ENCODE measurements at places on chromosomes 5 and 9.

GRCh38 chr9:16704116-16705110 lies 166.1 kb downstream of the BNC2 start:
- peak; percentile 79 for DNase-seq

DNA sequence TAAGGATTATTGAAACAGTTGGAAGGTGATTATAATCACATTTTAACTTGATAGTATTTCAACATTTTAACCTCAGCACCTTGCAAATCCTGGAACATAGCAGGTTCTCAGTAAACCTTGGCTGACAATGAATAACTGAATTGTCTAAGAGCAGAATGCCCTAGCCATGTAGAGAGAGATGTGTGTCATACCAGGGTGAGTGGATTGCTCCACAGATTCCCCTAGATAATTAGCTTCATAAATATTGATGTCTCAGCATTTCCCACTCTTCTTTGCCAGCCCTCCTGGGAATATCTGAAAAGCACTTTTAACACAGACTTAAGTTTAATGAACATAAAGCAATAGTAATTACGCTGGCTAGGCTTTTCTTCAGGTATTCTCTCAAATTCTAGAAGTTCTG lies 363.5 kb downstream of the MAN2A1 start:
- DNase-seq, result no peak

- DNase-seq, result peak; percentile 9
Measured at GRCh38 chr5:55713871-55714270, 1.7 kb upstream of the SLC38A9 start.

GRCh38 chr5:151200913-151201595 lies 22.8 kb downstream of the CCDC69 start:
- no peak for DNase-seq

- DNase-seq, result peak; percentile 51
Measured at GRCh38 chr5:170522211-170523141, 18.7 kb downstream of the KCNIP1 start.

DNA sequence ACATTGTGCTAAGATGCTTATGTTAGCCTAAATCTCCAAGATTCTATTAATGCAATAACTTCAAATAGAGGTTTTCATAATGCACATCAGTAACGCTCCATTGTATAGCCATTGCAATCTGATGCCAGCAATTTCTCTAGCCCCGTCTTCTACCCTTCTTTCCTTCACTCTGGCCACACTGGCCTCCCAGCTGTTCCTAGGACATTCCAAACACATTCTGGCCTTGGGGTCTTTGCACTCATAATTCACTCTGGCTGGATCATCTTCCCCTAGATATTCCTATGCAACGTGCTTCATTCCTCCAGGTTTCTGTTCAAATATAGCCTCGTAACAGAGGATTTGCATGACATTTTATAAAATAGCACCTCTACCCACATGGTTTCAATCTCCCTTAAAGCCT lies 23.3 kb downstream of the FAM81B start:
- DNase-seq, result no peak

GRCh38 chr9:73402081-73403028 lies 250.7 kb downstream of the ANXA1 start:
- DNase-seq, result no peak

DNA sequence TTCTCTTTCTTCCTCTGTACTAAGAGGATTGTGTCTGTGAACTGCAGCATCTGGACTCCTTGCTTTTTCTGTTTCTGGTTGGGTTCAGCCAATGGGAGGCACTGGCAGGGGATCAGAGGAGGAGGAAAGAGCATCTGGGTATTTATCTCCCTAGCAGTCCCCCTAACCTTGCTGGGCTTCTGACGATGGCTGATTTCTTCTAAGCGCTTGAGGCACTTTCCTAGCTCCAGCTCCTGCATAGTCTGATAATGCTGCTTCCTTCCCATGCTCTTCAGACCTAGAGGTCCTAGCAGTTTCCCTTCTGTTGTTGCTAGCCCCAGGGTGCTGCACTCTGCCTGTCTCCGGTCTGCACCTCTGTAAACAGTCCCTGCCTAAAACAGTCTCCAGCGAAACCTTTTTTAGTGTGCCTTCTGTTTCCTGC lies 225.1 kb downstream of the PDZD2 start:
- no peak for DNase-seq

GRCh38 chr5:172979778-172980177 lies 3.8 kb upstream of the ATP6V0E1 start:
- no peak for DNase-seq

DNA sequence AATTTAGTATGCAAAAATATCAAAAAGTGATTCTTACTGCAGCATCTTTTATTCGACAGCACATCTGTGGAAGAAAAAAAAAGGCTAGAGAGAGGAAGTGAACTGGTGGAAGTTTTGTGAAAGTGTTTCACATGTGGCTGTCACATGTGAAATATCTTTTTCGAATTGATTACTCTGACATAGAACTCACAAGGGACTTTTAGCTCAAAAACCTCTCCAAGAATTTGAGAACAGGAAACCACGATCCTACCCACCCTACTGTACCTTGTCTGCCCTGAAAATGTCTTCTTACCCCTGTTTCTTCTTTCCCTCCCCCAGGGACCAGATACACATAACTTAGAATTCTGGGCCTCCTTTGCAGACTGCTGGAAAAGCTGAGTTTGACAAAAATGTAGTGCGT lies 106.5 kb upstream of the PRRC1 start:
- DNase-seq, result no peak

GRCh38 chr5:140142856-140143255 lies 17.1 kb downstream of the IGIP start:
- DNase-seq, result no peak

GRCh38 chr5:109177227-109177626 lies 232.5 kb downstream of the PJA2 start:
- no peak for DNase-seq

GRCh38 chr5:140148508-140148907 lies 22.8 kb downstream of the IGIP start:
- no peak for DNase-seq

GRCh38 chr5:172935096-172935495 lies 24.1 kb upstream of the RPL26L1 start:
- no peak for DNase-seq

DNA sequence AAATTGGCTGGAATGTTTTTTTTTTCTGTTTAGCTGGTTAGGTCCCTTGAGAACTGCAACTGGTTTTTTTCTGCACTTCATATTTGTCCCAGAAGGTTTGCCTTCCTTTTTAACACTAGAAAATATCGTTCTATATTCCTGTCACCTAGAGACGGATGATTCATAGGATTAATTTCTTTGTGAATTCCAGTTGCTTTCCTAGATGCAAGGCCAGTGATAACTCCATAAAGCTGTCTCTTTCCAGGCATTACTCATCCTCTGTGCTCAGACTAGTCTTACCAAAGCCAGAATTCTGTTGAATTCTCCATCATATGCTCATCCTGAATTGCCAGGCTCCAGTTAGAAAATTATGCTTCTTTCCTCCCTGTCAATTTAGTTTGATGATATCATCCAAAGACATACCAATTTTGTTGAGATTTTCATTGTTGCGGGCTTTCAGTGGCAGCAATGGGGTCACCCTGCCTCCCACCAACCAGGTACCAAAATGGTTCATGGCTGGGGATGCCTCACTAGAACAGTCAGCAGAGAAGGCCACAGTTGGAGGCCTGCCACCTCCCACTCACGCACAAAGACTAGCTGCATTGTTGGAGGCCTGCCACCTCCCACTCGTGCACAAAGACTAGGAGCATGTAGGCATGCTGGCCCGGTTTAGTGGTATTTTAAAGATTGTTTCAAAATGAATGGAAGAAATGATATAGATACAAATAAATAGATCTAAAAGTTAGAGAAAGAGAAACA lies 8.5 kb downstream of the BAAT start:
- DNase-seq, result no peak

DNA sequence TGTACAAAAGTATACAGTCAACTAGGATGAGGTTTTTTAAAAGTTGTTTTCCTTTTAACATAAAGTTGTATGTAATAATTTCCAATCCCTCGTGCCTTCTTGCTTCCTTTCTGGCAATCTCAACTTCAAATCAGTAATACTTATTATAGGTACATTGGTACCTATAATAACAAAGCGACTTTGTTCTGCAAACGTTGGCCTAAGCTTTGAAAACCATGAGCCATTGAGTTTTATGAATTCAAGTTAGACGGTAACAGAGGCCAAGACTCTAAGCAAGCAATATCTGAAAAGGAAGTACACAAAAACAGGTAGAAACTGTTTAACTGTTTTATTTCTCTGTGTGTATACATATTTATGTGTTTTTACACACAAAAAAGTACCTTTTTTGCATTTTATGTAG lies 135.2 kb upstream of the GRHPR start:
- no peak for DNase-seq

DNA sequence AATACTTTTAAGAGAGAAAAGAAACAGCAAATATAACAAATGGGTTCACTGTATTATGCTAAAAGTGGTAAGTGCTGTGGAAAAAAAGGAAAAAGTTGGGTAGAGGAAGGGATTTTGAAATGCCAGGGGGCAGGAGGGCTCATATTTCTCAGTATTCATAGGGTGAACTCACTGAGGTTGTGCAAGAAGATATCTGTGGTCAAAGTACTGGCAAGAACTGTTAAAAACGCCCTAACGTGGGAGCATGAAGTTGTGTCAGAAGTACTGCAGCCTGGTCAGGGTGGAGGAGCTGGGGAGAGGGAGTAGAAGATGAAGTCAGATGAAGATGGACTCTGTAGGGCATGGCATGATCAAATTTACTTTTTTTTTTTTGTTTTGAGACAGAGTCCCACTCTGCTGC lies 31.2 kb upstream of the SLC28A3 start:
- DNase-seq, result peak; percentile 98

- peak; percentile 99 for DNase-seq
Measured at GRCh38 chr9:134641173-134641989, at the start of gene COL5A1. COL5A1 (plus strand) TSS chr9:134641803; CDS start chr9:134642188, 385 bp downstream.

GRCh38 chr5:58571501-58571900 lies 11.4 kb upstream of the RAB3C start:
- DNase-seq, result no peak

GRCh38 chr9:20325008-20325407 lies 297.3 kb downstream of the MLLT3 start:
- DNase-seq, result no peak

- DNase-seq, result no peak
Measured at GRCh38 chr5:168591302-168592013, 12.3 kb upstream of the PANK3 start.

- no peak for DNase-seq
Measured at GRCh38 chr9:98479449-98479848, 224.0 kb upstream of the TBC1D2 start.
